ENCODE measurements at places on chromosomes 16 and 17.

- no peak for DNase-seq
These were observed 284.6 kb upstream of the ELAC2 start for GRCh38 chr17:13302419-13302818.

GRCh38 chr17:37770631-37771518 is 26.0 kb upstream of the HNF1B start:
- DNase-seq, result peak; percentile 59

DNA sequence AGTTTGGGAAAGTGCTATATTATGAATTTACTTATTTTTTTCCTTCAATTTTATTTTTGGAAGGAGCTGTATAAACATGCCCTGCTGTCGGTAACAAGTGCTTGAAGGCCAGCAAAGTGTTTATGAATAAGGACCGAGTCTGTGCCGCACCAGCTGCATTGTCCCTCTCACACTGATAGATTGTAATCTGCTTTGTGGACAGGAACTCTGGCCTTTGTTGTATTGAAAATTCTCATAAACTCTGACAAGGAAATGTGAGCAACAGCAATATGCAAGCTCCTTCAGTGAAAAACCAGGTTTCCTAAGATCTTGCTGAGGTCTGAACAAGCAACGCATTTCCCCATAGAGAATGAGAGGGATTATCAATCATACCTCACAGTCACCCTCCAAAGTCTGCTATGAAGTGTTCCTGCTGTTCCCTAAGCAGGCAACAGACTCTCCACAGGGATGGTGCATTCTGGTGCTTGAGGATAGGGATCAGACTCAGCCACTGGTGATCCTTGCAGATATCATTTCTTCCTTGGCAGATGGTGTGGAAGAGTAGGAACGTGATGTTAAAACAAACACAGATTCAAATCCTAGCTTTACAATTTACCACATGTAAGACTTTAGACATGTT is 109.6 kb downstream of the KCNJ2 start:
- DNase-seq, result no peak

GRCh38 chr17:49972486-49973270 is 3.7 kb downstream of the DLX4 start:
- no peak for DNase-seq

DNA sequence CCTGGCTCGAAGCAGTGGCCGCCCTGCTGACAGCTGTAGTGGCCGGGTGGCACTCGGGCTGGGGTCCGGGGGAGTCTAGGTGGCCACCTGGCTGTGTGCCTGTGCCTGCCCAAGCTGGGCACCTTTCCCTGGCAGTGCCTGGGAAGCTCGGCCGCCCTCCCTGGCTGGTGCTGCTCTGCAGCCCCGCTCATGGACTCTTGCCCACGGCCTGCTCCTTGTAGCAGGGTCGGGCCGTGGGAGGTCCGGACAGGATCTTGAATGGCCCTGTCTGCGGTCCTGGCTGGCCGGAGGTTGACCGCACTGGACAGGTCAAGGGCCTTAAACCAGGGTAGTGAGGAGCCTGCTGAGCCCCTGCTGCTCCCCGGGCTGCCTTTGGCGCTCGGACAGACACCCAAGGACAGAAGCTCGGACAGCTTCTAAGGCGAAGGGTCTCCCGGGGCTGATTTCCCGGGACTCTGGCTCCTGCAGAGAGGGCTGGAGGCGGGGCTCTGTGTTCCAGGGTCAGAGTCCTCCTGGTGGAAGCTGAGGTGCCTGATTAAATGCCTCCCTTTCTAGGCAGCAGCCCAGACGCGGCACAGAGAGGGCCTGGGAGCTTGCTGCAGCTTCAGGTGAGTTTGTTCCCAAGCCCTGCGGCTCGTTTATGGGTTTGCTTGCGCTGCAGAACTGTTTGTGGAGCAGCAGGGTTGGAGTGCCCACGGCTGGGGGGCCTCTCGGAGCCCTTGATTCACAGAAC is 6.0 kb downstream of the CAPN15 start:
- no peak for DNase-seq

- no peak for DNase-seq
These were observed 19.0 kb downstream of the TRPV1 start for GRCh38 chr17:3590231-3590630.

DNA sequence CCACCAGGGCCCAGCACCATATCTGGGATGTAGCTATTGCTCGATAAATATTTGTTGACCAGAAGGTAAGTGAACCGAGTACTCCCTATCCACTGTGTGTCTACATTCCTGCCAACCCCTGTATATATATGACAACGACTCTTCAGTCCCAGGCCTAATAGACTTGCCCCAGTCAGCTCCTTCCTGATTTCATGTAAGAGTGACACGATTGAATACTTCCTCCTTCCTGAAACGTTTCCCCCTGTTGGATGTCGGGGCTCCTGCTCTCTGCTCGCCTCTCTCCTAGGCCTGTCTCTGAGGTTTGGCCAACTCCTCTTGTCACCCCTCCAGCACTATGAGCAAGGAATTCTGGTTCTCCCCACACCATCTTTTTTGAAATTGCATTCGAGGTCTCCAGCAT is 178.9 kb downstream of the PRKCA start:
- no peak for DNase-seq

DNA sequence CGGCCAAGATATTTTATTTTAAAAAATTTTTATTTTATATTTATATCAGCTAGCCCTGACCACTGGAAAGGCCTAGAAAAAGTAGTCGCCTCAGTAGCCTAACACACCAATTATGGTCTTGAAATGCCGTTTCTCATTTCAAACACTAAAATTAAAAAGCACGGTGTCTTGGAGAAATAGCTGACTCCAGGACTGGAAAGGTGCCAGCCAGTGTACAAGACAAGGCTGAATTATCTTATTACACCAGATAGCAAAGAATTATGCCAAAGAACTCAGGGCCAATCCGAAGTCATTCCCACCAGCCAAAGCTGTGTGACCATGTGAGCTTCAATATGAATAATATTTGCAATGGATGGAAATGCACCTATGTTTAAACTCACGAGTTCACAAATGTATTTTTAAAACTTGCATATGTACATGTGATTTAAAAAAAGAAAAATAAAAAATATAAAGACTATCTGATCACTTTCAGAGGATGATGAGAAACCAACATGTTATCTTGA is 19.9 kb upstream of the ATP2C2 start:
- DNase-seq, result no peak

GRCh38 chr16:11737713-11738112 is 4.9 kb downstream of the TXNDC11 start:
- no peak for DNase-seq

- no peak for DNase-seq
These were observed 188.0 kb upstream of the GSE1 start for GRCh38 chr16:85425074-85425662.

DNA sequence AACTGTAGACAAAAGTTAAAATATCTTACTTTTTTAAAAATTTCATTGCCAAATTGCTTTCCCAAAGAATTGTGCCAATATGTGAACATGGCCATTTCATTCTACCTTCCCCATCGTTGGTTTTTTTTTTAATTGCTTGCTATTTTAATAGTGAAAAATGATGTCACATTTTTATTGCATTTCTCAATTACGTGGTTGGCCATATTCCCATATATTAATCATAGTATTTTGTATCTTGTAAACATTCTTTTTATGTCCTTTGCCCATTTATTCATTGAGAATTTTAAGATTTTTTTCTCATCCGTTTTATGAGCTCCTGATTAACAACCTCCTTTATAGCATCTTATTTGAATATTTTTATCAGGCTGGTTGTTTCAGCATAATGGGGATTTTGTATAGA is 7.2 kb downstream of the OMG start:
- no peak for DNase-seq

GRCh38 chr17:67021743-67022450 is 22.5 kb upstream of the CACNG1 start:
- no peak for DNase-seq

- no peak for DNase-seq
These were observed 10.3 kb downstream of the HSPB9 start for GRCh38 chr17:42132941-42133340.

- no peak for DNase-seq
These were observed 5.2 kb downstream of the NAGLU start for GRCh38 chr17:42541041-42541833.

DNA sequence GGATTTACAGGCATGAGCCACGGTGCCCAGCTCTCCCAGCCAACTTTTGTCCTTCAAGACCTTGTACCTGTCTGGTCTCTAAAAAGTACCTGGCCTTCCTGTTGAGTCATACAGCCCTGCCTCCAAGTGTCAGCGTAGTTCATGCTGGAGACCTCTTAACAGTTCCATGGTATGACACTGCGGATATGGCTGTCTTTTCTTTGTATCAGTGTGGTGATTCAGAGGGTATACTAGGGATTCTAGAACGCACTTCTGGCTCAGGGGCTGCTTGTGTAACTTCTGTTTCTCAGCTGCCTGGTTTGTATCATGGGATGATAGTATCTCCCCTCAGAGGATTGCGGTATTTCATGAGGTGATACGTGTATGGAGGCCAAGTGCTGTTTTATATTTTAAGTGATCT is 2.0 kb upstream of the TMEM11 start:
- DNase-seq, result no peak

DNA sequence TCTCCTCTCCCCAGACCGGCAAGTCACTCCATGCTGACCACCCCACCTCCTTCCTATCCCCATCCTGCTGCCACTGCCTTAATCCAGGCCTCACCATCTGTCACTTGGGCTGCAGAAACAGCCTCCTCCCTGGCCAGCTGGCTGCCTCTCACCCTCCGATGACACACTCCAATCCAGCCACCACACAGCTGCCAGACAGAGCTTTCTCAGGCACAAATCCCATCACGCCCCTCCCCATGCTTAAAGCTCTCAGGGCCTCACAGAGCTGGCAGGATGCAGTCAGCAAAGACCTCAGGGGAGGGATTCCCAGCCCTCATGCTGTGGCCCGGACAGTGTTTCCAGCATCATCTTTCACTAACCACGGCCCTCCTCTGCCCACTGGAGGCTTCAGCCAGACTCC is 13.7 kb downstream of the CAMKK1 start:
- no peak for DNase-seq

DNA sequence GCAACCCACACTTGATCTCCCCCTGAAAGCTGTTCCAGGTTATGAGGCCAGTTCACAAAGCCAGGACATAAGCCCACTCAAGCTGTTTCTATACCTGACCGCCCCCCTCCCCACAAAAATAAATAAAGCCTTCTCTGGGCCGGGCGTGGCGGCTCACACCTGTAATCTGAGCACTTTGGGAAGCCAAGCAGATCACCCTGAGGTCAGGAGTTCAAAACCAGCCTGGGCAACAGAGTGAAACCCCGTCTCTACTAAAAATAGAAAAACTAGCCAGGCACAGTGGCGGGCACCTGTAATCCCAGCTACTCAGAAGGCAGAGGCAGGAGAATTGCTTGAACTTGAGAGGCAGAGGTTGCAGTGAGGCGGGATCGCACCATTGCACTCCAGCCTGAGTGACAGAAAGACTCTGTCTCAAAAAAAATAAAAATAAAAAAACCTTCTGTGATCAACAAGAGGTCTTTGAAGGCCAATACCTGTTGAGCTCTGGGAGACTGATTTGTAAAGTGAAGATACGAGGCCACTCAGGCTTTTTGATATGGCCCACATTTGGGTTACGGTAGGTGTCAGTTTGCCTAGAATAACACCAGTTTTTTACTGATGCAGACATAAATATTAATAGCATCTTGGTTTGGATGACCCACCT is 2.2 kb downstream of the KDM8 start:
- DNase-seq, result no peak

DNA sequence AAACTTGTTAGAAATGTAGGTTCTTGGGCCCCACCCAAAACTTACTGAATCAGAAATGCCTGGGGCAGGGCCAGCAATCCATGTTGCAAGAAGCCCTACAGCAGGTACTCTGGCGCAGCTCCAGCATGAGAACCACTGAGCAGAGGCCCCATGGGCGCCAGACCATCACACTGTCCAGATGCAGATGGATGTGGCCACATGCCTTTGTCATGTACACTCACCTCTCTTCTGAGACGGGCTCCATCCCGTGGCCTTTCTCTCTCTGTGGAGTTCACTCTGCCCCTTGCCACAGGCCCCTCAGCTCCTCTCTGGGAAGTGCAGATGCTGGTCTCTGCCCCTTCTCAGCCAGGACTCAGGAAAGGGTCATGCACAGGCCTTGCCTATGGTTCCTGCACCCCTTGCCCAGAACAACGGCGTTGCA is 2.3 kb upstream of the CCNF start:
- DNase-seq, result no peak

DNA sequence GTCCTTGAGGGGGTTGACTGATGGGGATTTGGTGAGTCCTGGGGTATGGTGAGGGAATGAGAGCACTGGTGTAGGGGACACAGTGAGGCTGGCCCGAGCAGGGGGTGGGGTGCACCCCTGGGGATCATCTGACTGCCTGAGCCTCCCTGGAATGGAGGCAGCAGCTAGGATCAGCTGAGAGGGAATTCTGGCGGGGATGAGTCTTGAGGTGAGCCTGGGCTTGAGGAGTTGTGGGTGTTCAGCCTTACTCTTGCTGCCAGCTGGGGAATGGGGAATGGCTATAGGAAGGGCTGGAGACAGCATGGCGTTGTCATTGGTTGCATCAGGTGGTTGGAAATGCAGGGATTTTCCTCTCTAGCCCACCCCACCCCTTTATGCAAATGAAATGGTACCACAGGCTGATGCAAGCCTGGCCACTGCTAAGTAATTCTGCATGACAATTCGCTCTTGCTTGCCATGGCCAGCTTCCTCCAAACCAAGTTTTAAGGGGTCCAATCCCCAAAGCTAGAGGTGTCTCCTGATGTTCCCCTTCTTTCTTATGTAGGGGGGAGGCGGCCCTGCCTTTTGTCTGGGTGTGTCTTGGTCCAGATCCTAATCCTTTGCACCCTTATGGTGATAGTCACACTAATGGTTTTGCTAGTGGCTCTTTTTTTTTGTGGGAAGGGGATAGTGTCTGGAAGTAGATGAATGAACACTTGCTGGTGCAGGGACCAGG is 7.5 kb downstream of the NFE2L1 start:
- no peak for DNase-seq

DNA sequence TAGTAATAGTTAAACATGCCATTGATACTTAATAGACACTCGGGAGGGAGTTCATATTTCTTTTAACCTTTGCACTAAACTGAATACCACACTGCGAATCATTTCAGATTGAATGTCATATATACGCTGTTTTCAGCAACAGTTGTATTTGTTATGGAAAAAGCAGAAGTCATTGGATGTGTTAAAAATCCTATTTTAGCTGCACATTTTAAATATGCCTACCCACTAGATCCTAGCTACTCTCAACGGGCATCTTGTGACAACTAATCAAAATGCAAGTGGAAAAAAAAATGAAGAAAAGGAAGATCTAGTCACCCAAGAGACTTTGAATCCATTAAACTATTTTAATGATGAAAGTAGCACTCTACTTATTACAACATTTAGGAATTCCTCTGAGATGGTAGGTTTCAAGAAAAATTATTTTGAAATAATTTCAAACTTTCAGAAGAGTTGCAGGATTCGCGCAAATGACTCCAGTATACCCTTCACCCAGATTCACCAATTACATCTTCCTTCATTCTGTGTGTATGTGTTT is 51.4 kb upstream of the MNT start:
- no peak for DNase-seq

Measured in NCI-H2081 (cell line).